NCI-H2107 (cell line): ENCODE measurements at places on chromosomes 11 and 22.

GRCh38 chr11:44030996-44031395 lies 16.8 kb upstream of the ACCSL start:
- no peak for DNase-seq

GRCh38 chr11:35458846-35459245 lies 39.5 kb upstream of the SLC1A2 start:
- no peak for DNase-seq

- DNase-seq = no peak
These were observed 48.9 kb upstream of the TBCEL start for GRCh38 chr11:120974965-120975364.

GRCh38 chr22:35411102-35411501 lies 11.2 kb downstream of the MCM5 start:
- DNase-seq = no peak

DNA sequence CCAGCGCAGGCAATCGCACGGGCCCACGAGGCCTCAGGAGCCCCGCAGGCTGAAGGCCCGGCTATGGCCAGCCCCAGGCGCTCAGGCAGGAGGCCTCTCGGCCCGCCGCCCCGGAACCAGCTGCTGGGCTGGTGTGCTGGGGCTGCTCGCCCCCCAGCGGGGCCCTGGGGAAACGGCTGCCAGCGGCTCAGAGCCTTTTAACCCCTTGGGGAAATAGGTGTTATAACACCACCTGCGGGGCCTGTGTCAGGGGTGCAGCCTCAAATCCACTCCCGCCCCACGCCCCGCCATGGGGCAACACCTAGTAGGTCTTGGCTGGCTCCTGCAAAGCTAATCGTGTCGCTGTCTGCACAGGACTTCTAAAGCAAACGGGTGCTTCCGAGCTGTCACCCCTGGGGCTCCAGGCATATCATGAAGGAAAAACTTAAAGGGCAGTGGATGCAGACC lies 237.4 kb downstream of the TTC28 start:
- DNase-seq = no peak

- DNase-seq = no peak
These were observed 73.0 kb downstream of the ZBTB44 start for GRCh38 chr11:130241713-130242112.

- DNase-seq = no peak
These were observed 12.1 kb downstream of the RNH1 start for GRCh38 chr11:494761-495536.

- no peak for DNase-seq
These were observed 26.2 kb upstream of the PRODH start for GRCh38 chr22:18962308-18962635.

DNA sequence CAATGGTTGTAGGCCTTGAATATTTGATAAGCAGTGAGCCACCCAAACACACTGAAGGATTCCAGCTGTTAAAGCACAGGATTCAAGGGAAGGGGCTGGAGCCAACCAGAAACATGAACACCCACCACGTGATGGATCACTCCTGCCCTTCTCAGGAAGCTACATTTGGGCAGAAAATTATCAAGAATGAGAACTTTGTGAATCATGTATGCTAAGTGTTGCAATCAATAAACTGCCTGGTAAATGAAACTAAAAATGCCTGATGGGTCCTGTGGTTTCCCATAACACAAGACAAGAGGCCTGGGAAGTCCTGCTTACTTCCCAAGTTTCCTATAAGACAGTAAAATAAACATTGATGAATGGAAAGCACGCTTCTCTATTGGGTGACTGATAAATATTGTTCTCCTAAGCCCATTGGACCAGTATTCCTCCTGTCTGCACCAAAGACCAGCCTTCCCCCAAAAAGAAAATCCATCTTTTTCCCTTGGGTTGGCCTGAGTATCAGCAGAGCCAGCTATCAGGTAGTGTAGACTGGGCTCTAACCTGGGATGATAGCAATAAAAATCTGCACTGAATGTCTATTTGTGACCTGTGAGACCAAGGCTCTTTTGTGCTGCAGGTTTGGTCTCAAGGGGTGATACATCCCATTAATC lies 98.4 kb downstream of the CCDC83 start:
- no peak for DNase-seq

DNA sequence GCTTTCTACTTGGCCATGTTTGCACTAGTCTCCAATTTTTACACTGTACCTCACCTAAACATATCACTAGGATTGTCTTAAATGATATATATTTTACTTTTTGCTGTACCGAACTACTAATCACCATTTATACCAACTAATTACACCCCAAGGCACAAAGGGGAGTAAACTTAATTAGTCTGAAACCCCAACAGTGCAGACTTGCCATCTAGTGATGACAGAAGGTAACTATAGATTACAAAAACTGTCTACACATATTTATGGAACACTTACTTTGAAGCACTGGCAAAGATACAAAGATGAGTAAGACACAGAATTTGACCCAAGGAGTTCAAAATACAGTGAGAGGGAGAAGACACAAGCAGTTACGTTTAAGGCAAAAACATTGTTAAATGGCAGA lies 139.7 kb downstream of the CNTN5 start:
- DNase-seq = no peak

GRCh38 chr11:46896719-46897406 lies 21.5 kb downstream of the LRP4 start:
- peak; percentile 37 for DNase-seq

GRCh38 chr22:35903571-35904335 lies 124.9 kb downstream of the RBFOX2 start:
- DNase-seq = no peak

GRCh38 chr11:64580412-64580811 lies 10.6 kb upstream of the SLC22A12 start:
- DNase-seq = no peak

GRCh38 chr11:44601471-44602370 lies 36.3 kb downstream of the CD82 start:
- DNase-seq = no peak

DNA sequence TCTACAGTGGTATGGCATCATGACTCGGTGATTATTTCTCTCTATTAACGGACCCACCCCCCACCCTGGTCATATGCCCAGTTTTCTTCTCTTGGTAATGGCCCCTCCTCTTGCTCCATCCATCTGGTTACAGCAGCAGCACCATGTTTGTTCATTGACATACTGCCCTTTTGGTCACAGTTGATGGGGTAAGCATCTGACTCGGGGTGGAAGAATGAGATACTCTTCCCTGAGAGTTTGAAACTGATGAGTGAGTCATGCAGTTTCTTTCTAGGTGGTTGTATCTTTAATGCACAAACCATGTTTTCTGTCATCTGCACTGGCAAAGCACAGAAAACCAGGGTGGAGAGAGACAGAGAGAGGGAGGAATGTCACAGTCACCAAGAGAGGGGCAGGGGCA lies 126.0 kb downstream of the SYN3 start:
- DNase-seq = no peak

DNA sequence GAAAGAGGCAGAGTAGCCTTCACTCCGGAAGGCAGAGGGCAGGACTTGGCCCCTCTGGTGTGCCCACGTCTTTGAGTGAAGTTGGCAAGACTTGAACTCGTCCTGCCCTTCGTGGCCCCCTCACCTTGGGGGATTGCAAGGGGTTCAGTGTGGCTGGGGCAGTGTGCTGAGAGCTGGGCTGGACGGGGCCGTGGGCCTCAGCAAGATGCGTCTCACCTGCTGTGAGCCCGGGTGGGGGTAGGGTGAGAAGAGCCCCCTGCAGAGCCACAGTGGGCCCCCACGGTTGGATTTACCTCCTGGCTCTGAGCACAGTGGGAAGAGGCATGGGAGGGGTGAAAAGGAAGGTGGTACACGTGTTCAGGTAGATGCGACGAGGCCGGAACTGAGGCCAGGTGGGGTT lies 81.4 kb upstream of the ATXN10 start:
- DNase-seq = no peak

GRCh38 chr11:20156876-20157613 lies 3.2 kb downstream of the DBX1 start:
- no peak for DNase-seq

DNA sequence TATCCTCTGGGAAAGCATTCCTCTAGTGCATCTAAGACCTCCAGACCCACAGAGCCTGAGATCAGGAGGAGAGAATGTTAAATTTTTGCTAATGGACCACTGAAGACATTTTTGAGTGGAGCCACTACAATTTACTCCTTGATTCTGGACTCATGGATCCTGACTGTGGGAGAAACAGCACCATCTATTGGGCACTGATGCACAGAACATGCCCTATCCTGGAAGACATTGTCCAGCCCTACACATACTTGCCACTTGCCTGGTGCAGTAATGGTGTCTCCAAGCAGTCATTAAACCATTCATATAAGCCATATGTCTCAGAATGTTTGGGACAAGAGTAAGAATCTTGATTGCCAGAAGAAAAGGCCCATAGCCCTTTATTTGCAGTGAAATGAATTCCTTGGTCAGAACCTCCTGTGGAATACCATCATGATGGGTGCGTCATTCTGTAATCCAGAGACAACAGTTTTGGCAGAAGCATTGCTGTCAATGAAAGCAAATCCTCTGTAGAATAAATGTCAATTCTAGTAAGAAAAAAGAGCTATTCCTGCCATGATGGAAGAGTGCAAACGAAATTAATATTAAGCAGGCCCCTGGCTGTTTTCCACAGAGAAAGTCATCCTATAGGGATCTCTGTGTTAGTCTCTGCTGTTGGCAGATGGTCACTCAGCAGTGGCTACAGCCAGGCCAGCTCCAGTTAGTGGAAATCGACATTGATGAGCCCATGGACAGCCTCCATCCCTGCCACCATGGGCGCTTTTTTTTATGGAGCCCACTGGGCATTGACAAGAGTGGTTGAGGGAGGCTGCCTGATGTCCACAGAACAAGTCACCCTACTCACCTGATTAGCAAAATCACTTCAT lies 43.5 kb downstream of the GGTLC2 start:
- no peak for DNase-seq

DNA sequence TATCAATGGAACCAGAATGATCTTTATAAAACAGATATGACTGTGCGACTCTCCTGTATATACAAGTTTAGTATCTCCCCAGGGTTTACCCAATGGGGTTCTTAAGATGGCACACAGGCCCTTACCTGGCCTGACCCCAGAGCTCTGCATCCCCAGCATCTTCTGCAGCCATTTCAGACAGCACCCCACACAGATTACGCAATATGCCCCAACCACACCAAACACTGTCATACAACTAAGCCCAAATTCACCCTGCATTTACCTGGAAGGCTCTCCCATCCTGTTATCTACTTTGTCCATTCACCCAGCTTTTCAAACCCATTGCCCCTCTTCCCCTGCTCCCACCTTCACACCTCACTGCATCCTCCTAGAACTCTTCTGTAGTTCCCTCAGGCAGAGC lies 182.5 kb upstream of the API5 start:
- DNase-seq = no peak

GRCh38 chr11:29627541-29627940 lies 389.3 kb downstream of the KCNA4 start:
- DNase-seq = no peak

- no peak for DNase-seq
These were observed 5.4 kb downstream of the KREMEN1 start for GRCh38 chr22:29078036-29078868.

DNA sequence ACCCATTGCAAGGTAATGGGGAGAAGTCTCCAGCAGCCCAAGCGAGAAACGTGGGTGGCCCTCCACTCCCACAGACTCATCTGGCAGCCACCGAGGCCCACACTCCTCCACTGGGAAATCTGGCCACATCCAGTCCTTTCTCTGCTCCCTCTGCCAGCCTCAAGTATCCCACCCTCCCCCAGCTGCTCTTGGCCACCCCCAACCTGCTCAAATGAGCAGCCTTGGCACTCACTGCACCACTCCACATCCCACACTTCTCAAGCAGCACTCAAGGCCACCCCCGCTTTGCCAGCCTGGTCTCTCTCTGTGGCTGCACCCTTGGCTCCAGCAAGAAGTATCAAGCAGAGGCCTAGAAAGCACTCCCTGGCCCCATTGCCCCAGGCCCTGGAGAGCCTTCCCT lies 28.2 kb downstream of the SLC22A12 start:
- DNase-seq = no peak

DNA sequence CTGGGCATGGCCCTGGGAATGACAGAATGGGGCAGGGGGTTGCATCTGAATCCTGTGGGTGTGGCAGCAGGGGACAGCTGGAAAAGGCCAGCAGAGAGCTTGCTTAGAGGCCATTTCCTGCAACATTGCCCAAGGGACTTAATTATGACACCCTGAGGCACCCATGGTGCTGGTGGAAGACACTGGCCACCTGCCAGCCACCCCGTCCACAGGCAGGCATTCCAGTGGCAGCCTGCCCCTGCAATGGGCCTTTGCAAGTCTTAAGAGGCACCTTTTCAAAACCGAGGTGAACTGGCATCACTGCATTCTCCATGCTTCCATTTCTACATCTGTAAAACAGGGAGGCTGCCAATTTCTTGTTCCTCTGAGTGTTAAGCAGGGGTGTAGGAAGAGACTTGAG lies 21.6 kb upstream of the SUSD2 start:
- DNase-seq = no peak

DNA sequence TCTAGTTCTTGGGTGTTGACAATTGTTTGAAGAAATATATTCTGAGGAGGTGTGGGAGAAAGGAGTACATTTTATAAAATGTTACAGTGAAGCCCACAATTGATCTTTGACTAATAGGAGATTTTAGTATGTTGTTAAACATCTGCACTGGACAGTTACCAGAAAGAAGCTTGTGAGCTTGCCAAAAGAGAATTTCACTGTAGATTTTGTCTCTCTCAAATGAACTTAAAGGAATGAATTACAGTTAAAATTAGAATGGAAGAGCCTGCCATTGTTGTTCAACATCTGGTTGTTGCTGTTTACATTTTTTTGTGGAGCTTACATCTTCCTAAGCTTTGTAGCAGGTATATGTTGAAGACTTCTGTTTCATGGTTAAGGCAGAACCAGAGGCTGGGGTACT lies 620.5 kb upstream of the CCDC179 start:
- no peak for DNase-seq

DNA sequence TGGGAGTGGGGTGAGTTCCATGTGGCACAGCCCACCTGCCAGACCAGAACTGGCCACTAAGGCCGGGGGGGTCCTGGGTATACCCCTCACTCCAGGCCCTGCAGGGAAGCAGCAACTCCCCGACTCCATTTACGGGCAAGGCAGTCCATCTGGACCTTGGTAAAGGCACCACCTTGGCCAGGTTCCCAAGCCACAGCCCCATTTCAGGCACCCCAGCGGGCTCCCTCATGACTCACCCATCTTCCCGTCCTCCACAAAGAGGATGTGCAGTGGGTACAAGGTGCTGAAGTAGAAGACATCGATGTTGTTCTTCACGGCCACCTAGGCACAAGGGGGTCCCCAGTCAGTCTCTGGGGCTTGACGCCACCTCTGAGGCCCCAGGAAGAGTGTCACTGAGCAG lies 15.7 kb upstream of the RASL10A start:
- DNase-seq = no peak

DNA sequence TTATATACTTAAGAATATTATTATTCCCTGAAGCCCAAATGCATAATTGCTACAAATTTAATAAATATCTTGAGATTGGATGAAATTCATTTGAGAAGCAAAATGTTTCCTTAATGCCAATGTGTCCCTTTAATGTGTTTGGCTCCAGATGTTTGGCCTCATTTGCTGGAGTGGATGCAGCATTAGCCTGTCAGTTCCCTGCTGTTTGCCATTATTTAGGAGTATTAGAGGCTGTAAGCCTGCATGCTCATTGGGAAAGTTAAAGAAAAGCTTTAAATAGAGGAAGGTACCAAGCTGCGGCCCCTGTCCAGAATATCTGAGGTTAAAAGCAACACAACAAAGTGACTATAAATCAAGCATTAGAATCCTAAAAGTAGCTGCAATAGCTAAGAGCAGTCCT lies 54.8 kb upstream of the PITPNB start:
- DNase-seq = no peak
